Neural progenitor cell (in vitro differentiated cells): ENCODE measurements at places on chromosomes 13 and 19.
A peak's percentile ranks its signal among the peaks of the same experiment; 100 is the strongest.

DNA sequence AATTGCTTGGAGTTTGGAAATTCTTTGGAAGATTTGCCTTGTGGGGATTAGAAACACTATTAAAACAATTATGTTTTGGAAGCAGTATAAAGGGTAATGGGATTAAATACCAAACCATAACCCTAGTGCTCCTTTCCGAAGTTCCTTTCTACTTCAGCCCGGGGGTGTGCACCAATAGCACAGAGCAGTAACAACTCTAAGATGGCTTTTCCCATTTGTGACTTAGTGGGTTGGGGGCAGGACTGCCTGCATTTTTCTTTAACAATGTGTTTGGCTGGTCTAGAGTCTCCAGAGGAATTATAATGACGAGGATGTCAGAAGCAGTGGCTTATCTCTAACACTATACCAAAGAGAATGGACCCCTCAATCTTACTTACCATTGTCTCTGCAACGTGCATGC, 11.9 kb upstream of the IL17D start:
- DNase-seq, result no peak

DNA sequence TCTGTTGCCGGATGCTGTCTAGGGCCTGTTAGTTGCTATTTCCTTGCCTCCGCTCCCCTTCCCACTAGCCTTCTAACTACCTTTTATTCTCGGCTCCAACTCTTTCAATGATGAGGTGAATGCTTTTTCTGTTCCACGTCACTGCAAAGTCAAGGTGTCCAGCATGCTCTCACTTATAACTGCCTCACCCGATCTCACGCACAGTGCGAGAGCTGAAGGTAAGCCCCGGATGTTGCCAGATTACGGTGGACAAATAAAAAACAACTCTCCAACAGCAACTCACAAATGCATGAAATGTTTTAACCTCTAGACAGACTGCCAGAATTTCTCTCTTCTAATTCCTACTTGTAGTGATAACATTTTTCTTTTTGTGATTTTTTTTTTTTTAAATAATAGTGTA, 169.9 kb downstream of the STK24 start:
- DNase-seq, result no peak

GRCh38 chr19:44050740-44051649, 841 bp upstream of the ZNF223 start:
- DNase-seq, result no peak

DNA sequence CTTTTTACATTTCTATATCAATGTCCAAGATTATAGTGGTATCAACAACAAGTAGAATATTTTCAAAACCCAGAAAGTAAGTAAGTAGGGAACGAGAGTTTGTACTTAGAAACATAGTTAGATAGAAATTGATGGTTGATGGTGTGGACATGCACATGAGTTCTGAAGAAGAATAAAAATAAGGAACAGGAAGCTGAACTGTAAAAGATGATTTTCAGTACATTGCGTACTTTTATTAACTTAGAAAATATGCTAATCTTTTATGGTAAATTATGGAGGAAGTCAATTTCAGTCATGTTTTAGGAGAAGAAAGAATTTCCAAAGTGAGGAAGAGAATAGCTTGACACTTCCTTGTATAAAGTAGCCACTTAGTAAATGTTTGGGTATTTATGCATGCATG, 12.3 kb upstream of the GPR18 start:
- no peak for DNase-seq

GRCh38 chr19:56712611-56713276, 41.2 kb upstream of the ZNF835 start:
- DNase-seq, result no peak

- DNase-seq, result no peak
Measured at GRCh38 chr19:10767726-10768125, 49.8 kb downstream of the DNM2 start.

DNA sequence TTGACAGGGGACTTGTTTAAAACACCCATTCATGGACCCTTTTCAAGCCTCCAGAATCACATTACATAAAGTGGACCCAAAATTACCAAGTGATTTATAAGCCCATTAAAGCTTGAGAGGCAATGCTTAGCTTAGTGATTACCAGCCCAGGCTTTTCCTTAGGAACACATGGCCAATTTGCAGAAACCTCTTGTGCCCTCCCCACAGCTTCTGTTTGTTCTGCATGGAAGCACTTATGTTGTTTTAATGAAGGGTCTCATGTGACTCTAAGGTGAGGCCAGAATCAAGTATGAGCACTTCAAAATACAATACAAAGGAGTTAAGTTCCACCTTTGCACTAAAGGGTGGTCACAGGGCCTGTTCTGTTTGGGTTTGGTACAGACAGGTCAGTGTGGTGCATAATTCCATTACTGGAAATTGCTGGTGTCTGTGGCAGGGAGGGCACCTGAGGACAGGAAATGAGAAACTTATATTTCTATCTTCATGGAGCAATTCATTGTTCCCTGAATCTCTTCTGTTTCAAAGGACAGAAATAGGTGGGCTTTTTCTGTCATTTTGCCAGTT, 15.3 kb downstream of the ZNF486 start:
- no peak for DNase-seq

DNA sequence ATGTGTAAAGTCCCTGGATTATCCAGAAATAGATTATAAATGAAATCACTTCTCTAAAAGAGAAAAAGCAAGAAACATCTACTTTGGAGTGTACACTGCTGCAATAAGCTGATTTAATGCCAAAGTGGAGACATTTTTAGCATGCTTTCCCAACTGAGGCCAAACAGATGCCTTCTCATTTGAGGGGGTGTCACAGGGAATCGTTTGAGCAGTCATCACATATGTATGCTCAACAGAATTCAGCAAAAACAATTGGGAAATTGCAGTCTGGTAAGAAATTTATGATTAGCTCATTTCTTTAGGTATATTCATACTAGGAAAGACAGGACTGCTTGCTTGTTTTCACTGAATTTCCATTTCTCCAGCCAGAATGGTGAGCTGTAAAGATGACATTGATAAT, 27.3 kb upstream of the TPP2 start:
- DNase-seq, result no peak

DNA sequence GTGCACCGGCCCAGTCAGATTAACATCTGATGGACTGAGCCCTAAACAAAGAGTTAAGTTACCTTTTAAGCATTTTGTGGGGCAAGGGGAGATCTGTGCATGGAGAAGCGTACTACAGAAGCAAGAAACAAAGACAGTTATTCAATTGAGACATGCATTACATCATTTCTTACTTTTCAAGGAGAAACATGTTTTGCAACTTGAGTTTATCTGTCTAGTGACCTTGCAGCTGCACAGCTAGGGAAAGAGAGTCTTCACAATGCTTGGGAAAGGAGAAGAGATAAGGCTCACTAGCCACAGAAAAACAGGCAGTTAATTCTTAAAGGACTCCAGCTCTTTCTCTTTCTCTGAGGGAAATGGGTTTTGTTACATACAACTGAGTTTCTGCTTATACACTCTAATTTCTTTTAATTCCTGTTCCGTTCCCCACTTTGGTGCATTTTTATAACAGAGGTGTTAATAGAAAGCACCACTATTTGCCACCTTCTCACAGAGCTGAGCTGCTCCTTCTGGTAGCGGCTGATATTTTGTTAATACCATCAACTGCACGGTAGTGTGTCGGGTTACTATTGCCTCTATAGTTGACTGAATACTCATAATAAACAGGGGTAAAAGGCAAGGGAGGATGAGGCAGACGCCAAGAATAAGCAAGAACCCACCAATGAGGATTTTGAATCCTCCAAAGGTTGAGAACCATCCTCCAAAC, 55.9 kb downstream of the ZNF431 start:
- no peak for DNase-seq

- peak; percentile 33 for DNase-seq
Measured at GRCh38 chr19:5430237-5430636, 25.0 kb upstream of the ZNRF4 start.

- DNase-seq, result peak; percentile 72
Measured at GRCh38 chr19:30449673-30450072, 77.5 kb downstream of the ZNF536 start.

- DNase-seq, result no peak
Measured at GRCh38 chr13:102517959-102518358, 78.8 kb upstream of the TPP2 start.

GRCh38 chr19:7992575-7992974, 12.9 kb downstream of the ELAVL1 start:
- DNase-seq, result no peak

DNA sequence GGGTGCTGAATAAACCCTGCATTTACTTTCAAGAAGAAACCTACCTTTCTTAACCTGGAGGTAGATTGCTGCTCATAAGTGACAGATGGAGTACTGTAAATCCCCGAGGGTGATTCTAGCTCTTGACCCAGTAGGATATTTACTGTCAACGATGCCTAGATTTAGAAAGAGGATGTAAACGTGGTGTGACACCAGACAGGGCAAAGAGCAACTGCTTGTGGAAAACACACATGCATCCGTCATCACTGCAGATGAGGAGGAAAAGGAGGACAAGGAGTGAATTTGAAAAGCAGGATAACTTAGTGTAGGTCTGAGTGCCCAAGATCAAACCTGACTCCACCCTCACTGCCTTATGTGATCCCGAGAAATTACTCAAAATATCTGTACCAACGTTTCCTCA, 9.8 kb upstream of the CLN5 start:
- no peak for DNase-seq

- DNase-seq, result no peak
Measured at GRCh38 chr19:30791088-30791487, 418.9 kb downstream of the ZNF536 start.

DNA sequence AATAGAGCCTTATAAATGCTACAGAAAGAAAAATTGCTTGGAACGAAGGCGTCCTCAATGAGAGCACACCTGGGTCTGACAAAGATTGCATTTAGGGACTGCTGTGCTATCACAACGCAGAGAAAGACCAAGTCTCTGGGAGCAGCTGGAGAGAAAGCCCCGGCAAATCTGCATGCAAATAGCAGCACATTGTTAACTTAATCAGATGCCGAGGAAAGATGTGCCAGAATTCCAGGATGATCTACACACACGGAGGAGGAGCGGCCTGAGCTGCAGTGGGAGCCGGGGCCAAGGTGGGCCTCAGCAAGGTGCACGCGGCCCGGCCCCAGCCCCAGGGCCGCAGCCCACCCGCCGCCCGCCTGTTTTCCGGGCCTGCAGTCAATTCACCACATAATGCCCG, 1.4 kb downstream of the ZNF536 start:
- peak; percentile 74 for DNase-seq

GRCh38 chr13:96020931-96021330, 32.3 kb downstream of the UGGT2 start:
- DNase-seq, result no peak

DNA sequence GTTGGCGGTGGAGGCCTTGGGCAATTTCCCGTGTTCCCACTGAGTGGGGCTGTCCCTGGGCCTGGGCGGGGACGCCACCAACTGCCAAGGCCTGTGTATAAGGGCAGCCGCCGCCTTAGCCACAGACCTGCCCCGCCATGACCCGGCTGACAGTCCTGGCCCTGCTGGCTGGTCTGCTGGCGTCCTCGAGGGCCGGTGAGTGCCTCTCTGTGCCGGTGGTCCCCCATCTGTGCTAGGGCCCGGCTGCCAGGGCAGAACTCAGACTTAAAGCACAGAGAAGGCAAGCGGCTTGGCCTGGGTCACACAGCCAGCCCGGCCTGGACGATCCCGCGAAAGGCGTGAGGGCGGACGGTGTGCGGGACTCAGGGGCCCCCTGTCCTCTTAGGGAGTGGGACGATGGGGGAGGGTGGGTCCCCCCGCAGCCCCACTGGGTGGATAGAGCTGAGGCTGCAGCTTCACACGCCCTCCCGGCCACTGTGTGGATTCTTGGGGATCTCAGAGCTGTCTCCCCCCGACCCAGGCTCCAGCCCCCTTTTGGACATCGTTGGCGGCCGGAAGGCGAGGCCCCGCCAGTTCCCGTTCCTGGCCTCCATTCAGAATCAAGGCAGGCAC, at the start of gene AZU1:
Gene AZU1 (plus strand): TSS at position 128 of the 612 bp plus-strand sequence. CDS start 10 bp downstream, at position 138.
- no peak for DNase-seq

- DNase-seq, result no peak
Measured at GRCh38 chr13:35502456-35502855, 26.0 kb upstream of the MAB21L1 start.

DNA sequence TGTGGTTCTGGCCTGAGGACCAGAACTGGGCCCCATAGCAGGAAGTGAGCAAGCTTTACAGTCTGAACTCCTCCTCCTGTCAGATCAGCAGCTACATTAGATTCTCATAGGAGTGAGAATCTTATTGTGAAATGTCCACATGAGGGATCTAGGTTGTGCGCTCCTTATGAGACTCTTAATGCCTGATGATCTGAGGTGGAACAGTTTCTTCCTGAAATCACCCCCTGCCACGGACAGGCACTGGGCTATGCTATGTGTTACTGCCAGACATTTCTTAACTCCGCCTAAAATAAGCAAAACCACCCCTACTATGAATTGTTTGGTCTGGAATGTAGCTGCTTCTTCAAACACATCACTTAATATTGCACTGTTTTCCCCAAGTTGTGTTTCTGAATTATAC, 4.6 kb downstream of the FBXL3 start:
- DNase-seq, result no peak

DNA sequence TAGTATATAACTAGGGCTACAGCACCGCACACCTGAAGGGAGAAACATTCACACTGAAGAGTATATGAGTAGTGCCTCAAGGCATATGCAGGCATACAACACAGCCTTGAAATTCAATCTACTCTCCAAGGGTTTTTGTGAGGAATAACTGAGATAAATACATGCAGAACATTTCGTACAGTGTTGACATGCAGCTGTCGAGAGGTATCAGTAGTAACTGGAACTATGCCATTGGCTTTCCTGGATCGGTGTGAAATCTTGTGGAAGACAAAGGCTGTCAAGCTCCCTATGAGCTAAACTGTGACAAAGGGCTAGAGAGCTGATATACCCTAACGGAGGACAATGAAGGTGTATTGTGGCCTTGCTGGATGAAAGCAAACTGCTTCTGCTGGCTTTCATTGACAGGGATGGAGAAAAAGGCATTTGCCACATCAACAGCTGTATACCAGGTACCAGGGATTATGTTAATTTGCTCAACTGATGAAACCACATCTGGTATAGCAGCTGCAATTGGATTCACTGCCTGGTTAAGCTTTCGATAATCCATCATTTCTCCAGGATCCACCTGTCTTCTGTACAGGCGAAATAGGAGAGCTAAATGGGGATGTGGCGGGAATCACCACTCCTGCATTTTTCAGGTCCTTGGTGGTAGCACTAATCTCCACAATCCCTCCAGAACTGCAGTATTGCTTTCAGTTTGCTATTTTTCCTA, 16.3 kb downstream of the MTRF1 start:
- no peak for DNase-seq

GRCh38 chr13:85137516-85137915, 661.7 kb downstream of the SLITRK6 start:
- DNase-seq, result no peak

DNA sequence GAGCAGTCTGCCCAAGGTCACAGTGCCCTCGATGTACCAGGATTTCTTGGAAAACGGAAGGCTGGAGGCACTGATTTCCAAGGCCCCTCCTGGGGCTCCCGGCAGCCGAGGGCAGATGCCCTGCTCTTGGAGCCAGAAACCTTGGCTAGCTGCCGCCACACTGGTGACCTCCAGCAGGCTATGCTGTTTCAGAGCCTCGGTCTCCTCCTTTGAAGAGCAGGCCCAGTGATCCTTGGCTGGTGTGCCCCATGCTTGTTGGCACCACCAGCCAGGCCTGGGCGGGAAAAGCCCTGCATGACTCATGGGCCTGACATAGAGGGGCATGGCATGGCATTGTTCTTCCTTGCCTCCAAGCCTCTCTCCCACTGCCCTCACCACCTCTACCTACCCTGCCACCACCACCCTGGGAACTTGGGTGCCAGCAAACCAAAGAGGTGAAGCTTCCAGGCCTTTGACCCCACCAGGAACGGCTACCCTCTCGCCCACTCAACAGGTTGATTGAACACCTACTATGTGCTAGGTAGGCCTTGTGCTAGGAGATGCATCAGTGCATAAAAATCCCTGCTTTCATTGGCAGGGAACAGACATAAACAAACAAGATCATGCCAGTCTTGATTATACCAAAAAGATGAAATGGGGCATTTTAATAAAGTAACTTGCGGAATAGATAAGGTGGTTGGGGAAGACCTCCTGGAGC, 1.6 kb upstream of the CLEC11A start:
- DNase-seq, result no peak
